ENCODE measurements at places on chromosomes 4 and X. TPM values are rescaled to one million over a fixed set of nuclear protein-coding genes. Genes with fewer than 3 reads are reported as not detected.

RBM46 gene
- total RNA-seq: not detected

TEX11 gene
- total RNA-seq: not detected

FAM9B gene
- 1.7 TPM for total RNA-seq

NHS gene
- 10.5 TPM for total RNA-seq

NALF2 gene
- 0.35 TPM for total RNA-seq

All from uterus (tissue), 4 donors.